SHP77 treated with DMSO at 0.1 percent for 48 hours (cell line): ENCODE measurements at places on chromosomes 12 and 14.
A peak's percentile ranks its signal among the peaks of the same experiment; 100 is the strongest.

DNA sequence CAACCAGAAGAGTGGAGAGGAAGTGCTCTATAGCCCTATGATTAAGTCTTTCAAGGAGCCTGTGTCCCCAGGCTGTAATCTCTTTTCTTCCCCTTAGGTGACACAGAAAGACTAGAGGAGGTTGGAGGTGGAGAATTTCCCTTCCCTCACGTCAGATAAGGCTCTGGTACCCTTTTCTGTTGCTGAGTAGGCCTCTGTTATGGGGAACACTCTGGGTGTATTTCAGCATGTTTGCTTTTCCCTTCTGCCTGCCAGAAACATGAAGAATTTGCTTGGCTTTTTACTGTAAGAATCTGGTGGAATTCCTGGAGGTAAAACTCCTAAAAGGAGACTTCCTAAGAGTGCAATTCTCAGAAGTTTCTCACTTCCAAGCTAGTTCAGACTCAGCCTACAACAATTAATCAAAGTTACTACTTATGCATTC, 58.3 kb downstream of the SIX1 start:
- DNase-seq: no peak

DNA sequence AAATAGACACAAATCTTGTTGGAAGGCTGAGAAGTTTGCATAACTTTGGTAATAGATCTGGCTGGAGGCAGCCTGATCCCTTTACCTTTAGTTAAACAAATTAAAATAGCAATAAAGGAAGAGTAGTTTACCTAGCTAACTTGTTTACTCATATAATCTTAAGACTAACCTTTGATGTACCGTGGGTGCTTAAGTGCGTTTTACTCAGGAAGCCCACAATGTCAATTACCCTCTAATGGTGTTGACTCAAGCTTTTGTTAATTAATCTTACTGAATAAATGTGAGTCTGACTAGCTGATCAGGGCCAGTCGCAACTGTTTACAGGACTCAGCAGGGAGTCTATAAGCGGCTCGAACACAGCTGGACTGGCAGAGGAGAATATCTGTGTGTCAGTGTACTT, 51.5 kb downstream of the FAR2 start:
- no peak for DNase-seq

DNA sequence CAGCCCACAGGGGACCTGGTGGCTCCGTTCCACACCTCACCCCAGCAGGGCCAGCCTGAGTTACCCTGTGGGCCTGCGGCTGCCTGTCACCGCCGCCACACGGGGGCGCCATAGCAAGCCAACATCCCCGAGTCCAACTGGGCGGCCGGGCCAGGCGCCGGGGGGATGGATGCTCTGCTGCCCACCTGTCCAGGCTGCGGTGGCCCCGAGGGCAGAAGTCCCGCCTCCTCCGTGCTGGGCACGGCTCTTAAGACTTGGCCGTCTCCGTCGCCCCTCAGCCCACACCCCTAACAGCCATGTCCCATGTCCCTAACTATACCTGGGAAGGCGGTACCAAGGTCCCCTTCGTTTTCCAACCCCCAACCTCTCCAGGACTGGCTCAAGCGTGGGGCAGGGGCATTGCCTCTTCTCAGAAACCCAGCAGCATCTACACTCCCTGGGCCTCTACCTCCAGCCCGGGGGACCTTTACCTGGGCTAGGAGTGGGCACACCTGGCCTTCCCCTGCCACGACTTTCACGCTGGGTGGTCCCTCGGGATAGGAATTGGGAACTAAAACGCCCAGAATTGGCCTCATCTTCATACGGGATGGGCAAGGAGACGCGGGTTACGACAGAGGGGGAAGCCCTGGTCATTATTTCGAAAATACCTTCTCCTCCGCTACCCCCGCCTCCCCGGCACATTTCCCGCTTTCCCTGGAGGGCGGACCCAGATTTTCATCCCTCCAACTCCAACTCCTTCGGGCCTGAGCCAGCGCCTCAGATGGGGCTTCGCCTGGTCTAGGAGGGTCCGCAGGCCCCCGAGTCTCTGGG, 1.1 kb upstream of the CYP46A1 start:
- peak; percentile 0 for DNase-seq

- no peak for DNase-seq
These were observed 146.9 kb downstream of the BCL11B start for GRCh38 chr14:99125113-99125512.

GRCh38 chr12:18868717-18869116, 130.8 kb downstream of the CAPZA3 start:
- no peak for DNase-seq

- DNase-seq: no peak
These were observed 71.9 kb upstream of the NCOR2 start for GRCh38 chr12:124639122-124639806.

DNA sequence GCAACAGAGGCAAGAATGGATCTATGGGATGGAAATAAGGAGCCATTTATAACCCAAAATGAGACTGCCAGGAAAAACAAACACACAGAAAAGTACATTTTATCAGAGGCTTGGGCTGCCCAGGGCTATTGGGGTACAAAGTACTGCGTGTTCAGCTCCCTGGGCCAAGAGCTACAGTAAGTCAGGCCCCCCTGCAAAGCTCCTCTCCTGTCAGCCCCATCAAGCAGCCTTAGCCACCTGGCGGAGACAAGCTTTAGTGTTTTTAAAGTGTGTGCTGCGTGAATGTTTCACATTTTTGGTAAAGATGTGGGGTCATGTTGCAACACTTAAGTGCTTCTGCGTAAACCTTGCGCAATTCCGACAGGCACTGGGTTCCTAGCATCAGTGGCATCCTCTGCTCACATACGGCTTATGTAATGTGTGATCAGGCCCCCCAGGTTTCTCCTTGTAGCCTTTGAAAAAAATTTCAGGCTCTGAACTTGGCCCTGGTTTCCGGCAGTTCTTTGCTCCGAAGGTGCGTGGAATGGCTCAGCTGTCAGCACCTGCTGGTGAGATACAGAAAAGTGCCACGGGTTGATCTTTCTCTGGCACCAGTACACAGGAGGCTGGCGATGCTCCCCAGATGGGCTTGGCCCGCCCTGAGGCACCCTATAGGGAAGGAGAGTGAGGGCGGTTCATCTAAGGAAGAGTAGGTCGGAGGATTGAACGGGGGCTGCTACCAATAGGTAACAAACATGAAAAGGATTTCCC, 198.7 kb upstream of the EEA1 start:
- DNase-seq: no peak

DNA sequence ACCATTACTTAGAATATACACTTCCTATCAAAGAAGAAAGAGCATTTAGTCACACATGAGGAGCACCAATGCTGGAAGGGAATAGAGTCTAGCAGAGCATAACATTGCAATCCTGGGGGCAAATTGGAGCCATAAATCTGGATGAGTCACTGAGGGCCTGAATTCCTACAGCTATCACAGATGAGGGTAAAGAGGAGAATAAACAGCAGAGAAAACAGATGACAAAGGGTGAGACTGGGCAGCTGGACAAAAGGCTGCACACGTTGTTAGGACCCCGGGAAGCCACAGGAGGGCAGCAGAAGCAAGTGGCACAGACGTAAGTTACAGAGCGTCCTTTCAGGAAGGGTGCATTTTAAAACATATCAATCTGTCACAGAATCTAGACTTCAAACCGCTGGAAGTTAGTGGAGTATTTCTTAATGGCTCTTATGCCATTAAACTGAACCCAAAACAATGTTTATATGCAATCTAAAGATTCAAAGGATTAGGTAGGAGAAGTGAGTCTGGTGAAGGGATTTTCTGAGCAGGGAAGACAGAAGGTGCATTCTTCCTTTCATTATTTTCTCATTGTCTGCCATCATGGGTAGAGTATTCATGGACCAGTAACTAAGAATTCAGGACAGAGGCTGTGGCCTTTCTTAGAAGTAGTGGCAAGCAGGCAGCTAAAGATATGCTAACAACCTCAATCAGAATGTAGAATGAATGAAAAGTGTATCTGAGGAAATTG, 159.8 kb upstream of the DAAM1 start:
- DNase-seq: peak; percentile 77

GRCh38 chr14:84458881-84459280, 1071.1 kb upstream of the FLRT2 start:
- peak; percentile 38 for DNase-seq

- no peak for DNase-seq
These were observed 940.8 kb downstream of the SLC6A15 start for GRCh38 chr12:83971781-83972180.

DNA sequence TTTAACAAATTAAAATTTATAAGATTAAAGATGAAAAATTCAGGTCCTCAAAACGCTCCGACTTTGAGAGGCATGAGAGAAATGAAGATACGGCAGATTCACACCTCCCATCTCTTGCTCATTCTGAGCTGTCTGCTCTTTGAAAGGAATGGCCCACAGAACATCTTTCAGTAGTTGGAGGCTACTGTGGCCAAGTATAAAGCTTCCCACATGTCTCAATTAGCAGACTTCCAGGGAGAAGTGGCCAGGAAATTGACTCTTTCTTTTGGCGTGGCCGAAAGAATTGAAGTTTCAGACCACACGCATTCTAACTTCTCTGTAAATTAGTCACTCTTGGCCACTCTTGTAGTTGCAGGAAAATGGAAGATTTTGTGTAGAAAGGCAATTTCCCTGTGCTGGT, 129.2 kb downstream of the DIP2B start:
- no peak for DNase-seq

DNA sequence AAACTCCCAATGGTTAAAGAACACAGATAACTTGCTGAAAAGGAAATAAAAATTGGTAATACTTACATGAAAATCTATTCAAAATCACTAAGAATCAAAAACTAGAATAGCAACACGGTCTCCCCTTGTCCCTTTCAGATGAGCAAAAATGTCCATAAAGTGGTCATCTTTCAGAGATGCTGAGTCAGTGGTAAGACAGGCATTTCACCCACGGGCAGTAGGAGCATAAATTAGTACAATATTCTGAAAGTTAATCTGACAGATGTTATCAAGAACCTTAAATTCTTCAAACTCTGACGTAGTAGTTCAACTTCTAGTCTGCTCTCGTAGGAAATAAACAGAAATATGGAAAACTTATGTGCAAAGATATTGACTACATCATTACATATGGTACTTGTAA, 33.1 kb upstream of the GNPNAT1 start:
- DNase-seq: no peak

DNA sequence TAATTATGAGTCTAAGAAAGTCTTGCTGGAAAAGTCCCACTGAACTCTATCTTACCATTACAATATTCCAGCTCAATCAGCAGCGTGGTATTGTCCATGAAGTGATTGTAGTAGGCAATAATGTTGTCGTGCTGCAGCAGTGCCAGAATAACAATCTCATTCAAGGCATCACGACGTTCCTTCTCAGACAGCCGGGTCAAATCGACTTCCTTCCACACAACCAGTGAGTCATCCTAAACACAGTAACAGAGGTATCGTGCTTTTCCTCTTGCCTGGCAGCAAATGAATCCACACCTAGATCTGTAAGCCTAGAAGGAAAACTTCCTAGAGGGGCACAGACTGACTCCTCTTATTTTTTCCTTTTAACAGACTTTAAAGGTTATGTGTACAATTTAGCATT, 2.9 kb downstream of the NEK9 start:
- no peak for DNase-seq
